Amygdala (tissue), 56 donors: ENCODE measurements at places on chromosomes 1 and 21.
A peak's percentile ranks its signal among the peaks of the same experiment; 100 is the strongest.

DNA sequence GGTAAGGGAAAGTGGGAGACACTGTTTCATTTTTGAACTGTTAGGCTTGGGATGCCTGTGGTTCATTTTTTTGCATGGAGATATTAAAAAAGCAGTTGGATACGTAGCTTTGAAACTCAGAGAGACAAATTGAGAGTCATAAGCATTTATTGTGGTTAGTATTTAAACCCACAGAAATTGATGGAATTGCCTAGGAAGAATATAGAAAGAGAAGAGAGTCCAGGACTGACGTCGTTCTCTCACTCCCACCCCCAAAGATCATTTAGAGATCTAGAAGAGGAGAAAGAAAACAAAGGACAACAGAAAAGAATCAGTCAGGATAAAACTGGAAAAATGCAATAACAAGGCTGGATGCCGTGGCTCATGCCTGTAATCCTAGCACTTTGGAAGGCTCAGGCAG lies 73.2 kb upstream of the BMP8A start:
- DNase-seq, result no peak

- DNase-seq, result no peak
Measured at GRCh38 chr1:53327182-53327913, 522 bp downstream of the LRP8 start.

GRCh38 chr21:25898671-25899070 lies 163.9 kb downstream of the GABPA start:
- no peak for DNase-seq

DNA sequence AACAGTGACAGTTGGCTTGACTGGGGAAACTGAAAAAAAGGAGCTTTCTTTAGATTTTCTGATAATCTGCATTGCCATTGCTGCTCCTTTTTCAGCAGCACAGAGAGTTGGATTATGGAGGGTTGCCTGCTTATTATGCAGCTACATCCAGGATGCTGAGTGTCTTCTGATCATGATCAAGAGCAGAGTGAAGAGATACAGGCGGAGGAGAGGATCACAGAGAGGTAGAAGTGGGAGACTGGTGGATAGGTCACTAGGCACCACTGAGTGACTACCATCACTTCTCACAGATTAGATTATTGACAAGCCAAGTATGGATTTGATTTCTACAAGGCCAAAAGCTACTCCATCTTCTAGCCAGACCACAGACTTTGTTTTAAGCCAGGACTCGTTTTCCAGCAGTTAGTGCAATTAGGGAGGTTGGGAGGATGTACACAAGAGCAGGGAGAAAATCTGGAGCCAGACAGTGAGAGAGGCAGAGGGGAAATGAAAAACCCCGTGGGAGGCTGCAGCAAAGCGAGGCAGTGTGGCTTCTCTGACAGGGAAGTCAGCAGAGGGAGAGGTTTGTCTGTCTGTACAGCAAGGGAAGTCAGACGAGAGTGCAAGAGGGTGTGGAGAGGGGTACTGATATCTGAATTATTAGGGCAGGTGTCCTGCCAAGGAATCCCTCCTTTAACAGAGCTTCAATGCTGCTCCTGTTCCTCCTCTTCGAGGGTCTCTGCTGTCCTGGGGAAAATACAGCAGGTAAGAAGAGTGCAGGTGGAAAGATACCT lies at the start of gene CD1E:
Gene CD1E (plus strand): TSS at position 592 of the 773 bp plus-strand sequence. CDS start 95 bp downstream, at position 687.
- DNase-seq, result no peak

- DNase-seq, result no peak
Measured at GRCh38 chr1:161905269-161905884, 118.3 kb downstream of the OLFML2B start.

DNA sequence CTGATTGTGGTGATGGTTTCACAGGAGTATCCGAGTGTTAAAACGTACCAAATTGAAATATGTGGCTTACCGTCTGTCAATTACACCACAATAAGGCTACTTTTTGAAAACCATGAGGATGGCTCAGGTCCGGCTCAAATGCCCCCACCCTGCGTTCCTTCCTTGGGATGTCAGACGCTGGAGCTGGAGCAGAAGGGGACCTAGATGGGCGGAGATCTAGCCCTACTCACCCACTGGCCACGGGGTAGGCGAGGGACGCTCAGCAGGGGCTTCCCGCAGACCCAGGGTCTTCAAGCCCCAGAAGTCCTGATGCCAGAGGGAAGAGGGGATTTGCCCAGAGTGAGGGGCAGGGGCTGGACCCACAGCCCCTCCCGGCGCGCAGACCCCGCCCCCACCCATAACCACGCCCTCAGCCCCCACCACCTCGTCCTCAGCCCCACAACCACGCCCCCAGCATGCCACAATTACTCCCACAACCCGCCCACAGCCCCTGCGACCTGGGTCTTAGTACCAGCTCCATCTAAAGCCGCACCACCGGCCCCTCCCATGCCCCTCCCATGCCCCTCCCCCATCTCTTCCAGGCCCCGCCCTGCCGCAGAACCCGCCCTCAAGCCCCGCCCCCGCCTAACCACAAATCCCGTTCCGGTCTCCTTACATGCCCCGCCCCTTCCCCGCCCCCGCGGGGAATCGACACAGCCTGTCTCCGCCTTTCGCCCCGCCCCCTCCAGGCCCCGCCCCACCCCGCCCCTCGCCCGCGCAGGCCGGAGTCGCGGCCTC lies at the start of gene LRRC3:
Gene LRRC3 (plus strand): TSS at position 764 of the 777 bp plus-strand sequence. CDS start 1,135 bp downstream, outside the sequence.
- DNase-seq, result no peak

DNA sequence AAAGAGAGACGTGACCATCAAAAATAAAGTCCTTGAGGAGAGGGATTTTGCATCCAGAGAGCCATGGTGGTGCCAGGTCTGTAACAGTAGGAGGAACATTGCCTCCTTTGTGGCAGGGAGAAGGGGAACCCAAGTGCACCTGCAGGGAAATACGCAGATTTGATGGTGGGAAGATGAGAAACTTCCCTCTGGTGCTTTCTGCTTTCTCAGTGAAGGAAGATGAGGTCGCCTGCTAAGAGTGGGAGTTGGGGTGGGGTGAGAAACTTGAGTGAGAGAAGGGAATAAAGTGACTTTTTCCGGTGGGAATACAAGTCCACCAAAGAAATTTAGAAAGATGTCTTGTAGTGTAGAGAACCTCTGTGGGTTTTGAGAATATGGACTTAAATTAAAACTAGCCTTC lies 9.1 kb downstream of the PLA2G4A start:
- no peak for DNase-seq

DNA sequence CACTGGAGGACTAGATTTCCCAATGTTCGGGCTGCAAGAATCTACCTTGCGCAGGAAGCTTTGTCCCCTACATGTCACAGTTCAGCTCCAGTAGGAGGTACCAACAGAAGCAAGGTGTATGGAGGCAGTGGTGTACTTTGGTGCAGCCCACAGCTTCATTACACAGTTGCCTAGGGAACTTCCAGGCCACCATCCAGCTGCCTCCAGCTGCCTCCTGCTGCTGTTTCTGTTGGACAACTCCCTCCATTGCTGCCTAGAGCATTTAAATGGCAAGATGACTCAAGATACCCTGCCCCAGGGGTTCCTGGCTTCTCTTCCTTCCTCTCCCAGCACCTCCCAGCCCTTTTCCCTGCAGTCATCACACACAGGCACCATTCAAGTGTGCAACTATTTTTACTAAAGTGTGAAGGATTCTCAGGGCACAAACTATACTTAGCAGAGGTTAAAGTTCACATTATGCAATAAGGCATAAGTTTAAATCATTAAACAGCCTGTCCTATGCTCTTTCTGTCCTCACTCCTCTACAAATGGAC lies 39.0 kb upstream of the ATP1A1 start:
- no peak for DNase-seq

GRCh38 chr1:87449348-87449963 lies 120.8 kb downstream of the LMO4 start:
- no peak for DNase-seq

DNA sequence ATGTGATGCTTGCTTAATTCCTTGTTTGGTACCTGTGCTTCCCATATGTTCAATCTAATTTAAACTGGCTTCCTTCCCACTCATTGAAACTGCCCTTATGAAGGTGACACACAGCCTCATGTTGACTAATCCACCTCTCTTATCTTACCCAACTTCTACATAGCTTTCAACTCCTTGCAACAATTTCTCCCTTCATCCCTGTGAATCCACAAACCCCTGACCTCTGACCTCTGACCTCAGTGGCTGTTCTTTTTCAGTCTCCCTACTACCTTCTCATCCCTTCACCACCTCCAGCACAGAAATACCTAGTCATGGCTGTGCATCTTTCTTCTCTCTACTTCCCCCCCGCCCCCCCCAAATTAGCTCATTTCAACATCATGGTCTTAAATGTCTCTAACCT lies 144.5 kb downstream of the TTLL7 start:
- no peak for DNase-seq

DNA sequence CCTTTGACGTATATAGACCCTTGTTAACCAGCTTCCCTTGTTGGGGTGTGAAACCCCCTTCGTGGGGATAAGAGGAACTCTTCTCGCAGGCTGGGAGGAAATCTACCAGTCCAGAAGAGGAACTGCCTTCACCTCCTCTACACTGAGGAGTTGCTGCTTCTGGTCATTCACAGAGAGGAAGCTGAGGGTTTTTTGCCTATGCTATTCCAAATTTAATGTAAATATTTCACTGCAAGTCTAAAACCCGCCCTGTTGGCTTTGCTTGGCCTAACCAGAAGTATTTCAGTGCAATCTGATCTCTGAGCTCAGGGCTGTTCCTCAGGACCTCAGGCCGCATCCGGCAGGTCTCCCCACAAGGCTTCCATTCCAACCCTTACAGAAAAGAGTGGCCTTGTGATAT lies 150.1 kb downstream of the HIVEP3 start:
- DNase-seq, result no peak

DNA sequence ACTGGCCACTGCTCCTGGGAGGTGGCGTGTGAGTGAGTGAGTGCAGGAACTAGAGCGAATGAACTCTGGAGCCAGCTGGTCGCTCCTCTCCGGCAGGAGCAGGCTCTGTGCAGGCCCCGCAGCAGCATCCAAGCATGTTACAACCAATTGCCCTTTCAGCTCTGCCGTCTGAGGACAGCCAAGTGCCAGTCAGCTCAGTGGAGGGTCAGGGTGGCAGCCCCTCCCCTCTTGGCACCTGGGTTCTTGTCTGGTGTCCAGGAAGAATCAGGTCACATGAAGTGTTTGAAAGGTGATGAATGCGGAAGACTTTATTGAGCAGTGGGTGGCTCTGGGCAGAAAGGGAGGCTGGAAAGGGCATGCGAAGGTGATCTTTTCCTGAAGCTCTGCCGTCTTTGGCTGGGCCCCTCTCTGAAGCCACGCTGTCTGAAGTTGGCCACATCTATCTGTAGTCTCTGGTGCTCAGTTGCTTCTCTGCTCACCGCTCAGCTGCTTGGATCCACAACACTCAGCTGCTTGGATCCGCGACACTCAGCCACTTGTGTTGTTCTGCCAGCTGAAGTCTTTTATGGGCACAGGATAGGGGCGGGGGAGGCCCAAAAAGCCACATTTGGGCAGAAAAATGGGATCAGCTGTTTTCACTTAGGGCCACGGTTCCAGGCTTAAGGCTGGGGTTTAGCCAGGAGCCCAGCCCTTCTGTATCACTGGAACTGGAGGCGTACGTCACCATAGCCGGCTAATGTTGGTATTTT lies 139.8 kb downstream of the ADSS2 start:
- peak; percentile 30 for DNase-seq

DNA sequence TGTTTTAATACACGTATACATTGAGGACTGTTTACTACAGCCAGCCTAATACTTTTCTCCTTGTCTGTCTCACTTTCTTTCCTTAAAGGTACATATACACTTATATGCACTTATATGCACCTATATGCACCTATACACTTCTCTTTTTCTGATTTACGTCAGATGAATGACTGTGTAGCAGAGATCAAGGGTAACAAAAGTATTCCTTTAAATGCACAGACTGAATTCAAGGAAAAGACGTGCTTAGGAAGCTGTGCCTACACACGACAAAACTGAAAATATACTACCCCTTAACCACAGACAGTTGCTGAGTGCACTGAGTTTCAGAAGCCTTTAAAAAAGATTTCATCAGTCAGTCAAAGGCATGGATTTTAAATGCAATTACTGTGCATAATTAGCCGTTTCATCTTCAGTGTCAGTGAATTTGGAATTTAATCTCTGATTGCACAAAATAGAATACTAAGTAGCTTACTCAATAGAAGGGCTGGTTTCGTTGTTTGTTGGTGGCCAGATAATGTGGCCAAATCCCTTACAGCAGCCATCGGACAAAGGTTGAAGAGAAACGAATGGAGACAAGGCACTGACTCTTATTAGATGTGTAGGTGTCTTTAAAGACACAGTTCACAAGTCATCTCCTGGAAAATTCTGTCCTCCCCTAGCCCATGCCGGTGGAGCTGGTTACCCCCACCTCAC lies 38.3 kb upstream of the TARBP1 start:
- no peak for DNase-seq

- no peak for DNase-seq
Measured at GRCh38 chr1:6935361-6935883, 150.2 kb downstream of the CAMTA1 start.

GRCh38 chr1:201810466-201811216 lies 18.3 kb upstream of the IPO9 start:
- DNase-seq, result no peak

DNA sequence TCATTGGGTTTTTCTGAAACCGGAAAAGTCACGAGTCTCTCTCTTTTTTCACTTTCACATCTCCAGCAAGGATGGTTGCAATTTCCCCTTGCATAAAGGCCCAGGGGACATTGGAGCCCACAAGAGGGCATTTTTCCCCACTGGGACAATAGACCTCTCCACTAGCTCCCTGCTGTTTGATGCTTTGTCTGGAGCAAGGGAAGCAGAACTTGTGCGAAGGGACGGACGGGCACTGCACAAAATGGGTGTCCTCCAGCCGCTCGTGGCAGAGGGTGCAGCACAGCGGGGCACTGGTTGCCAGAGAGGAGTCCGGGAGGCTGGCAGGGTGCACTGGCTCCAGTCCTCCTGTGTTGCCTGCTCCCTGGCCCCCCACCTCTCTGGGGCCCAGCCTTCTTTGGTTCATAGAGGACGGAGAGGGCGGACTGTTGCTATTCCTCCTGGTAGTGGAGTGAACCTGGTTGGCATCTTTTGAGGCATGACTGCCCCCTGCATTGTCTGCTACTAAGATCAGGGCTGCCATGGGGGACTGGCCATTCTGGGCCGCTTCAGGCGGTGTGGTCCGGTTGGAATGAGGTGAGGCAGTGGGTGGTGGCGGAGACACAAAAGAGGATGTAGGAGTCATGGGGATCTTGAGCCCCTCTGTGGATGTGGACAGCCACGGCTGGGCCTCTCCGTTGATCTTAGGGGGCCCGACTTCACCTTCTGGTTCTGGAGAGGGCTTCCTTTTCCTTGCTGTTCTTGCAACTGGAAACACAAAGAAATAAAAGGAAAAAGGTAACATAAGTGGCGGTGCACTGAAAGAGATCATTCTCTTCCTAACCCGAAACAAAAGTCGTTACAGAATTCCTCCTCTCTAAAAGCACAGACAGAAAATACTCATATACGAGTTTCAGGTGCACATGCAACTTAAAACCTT lies 2.6 kb downstream of the IRF2BP2 start:
- DNase-seq, result peak; percentile 21

GRCh38 chr1:36133484-36133883 lies 8.5 kb upstream of the COL8A2 start:
- no peak for DNase-seq

DNA sequence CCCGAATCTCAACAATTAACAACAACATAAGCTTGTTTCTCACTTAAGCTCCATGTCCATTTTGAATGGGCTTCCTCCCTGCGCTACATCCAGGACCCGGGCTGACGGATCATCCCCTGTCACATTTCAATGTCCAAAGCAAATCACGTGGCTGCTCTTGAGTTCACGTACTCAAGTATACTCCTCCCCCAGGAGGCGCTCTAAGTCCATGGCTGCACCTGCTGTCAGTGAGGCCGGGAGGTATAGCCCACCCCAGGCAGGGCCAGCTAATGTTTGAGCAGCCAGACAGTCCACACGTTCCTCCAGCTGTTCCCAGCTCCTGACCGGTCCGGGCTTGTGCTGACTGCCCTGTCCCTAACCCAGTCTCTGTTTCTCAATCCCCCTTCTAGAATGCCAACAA lies 220.8 kb downstream of the SLC35F3 start:
- no peak for DNase-seq
